ENCODE measurements at places on chromosomes 3 and 15.
A peak's percentile ranks its signal among the peaks of the same experiment; 100 is the strongest.

DNA sequence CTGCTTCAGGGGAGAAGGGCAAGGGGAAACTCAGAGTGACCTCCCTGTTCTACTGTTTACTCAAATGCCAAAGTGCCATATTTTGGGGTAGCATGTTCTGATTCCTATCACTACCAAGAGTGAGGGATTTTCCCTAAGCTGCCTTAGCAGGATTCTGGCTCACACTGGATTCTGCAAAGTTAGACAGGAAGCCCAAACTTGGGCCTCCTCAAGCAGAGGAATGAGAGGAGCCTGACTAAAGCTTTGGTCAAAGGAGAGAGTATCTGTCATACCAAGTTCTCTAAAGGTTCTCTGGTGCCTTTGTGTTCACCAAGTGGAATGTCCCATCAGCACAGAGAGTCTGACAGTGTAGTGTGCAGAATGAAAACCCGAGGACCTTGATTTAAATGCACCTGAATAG lies 8.8 kb upstream of the RARB start:
- no peak for DNase-seq

DNA sequence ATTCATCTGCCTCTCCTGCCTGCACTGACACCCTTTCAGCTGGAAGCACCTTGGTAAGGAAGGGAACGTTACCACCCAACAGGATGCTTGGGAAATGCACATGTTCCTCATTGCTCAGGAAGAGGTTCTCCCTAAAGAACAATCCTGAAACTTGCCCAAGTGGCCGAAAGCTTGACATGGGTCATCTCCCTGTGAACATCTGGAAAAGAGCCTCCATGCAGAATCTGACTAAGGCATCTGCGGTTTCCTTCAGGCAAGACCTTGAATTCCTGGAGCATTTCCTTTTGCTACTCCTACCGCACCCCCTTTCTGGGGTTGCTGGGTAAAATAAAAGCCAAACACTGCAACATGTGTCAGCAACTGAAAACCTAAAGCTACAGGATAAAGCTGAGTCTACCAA lies 68.7 kb upstream of the SNRK start:
- DNase-seq, result no peak

- DNase-seq, result no peak
Observed at GRCh38 chr15:76035593-76035992, 23.4 kb upstream of the NRG4 start.

DNA sequence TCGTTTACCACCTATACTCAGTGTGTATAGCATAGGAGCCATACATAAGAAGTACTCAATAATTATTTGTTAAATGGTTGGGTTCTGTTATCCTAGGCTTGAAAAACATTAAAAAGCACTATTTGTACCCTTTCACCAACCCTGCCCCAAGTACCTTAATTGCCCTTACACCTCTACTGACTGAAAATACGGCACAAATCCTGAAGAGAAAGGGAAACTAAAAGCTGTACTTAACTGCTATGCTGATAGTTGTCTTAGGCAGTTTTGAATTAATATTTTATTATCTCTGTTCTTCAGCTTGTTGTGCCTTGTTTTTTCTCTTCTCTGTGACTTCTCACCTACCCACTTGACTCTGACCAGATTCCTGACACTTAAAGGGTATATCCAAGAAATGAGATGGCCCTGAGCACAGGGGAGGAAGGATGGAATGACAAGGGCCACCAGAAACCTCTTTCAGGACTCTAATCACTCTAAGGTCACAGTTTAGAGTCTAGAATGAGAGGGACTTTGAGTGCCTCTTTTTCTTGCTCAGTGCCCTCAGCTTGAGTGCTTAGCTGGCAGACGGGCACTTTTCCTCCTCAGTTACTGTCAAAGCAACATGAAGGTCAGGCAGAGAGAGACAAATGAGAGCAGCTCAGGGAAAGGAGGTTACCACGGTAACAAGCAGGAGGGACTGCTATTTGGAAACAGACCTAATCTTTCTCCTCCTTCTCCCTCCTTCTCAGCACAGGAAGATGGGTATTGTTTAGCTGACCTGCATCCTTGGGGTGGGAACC lies 136.5 kb downstream of the ZNF609 start:
- peak; percentile 57 for DNase-seq

DNA sequence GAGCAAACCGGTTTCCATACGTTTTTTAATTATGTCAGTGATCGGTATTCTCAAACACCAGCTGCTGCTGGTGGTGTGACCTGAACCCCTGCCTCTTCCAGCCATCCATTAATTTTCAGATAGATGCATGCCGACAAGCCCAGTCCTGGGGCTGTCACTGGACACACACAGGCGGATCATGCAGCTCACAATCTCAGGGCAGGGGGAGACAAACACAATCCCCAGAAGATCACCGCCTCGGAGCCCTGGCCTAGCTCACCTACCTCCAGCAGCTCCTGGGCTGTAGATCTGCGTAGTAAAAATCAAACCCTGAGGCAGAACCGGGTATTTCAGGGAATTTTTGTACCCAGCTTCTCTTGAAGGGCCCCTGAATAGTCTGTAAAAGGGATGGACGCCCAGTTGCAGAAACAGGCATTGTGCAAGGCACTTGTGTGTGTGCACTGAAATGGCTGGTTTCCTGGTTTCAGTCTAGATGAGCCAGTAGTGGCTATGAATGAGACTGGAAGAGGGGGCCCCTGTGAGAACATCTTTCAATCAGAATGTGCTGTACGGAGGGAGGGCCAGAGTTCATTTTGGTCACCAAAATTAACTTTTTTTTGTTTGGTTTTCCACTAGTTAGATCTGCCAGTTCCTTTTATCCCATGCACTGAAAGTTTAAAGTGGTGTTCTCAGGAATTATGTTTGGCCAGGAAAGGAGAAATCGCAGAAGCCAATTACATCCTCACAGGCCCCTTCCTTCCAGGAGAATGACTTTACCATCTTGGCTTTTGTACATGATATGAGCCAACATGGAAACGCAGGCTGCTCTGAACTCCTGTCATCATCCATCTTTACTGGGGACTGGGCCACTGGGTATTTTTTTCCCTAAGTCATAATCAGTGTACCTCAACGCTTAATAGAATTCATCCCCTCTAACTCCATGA lies 55.0 kb upstream of the RPL32 start:
- no peak for DNase-seq

DNA sequence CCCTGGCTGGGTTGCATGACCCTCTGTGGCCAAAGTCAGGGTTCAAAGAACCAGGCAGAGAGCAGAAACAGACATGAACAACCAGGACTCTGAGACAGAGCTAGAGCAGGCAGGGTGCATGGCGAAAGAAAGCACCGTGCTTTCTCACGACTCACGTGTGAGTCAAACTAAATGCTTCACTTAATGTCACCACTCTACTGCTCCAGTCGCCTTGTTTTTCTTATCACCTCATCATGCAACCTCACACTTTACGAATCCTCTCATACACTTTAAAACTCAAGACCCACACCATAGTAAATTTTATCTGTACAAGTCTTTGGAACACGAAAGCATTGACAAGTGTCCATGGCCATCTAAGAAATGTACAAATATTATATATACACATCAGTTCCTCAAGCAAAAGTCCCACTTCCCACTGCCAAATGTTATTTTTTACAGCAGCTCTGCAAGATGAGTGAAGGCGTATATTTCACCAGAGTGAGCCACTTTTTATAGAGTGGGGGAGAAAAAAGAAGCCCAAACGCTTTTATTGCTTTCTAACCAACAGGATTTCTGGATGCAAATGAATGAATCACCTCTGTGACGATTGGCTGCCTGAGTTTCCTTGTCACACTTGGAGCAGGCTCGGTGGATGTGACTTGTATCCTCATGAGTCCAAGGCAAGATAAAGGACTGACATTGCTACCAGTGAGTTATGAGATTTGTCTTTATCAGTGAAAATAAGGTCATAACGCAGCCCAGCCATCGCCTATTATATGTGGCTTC lies 16.0 kb upstream of the MEGF11 start:
- no peak for DNase-seq

GRCh38 chr3:151315136-151315535 lies 1.5 kb downstream of the GPR87 start:
- DNase-seq, result no peak

Data from NCI-H1092 (cell line).